ENCODE measurements at places on chromosomes 2 and 18. TPM values are rescaled to one million over a fixed set of nuclear protein-coding genes. Genes with fewer than 3 reads are reported as not detected.

DNA sequence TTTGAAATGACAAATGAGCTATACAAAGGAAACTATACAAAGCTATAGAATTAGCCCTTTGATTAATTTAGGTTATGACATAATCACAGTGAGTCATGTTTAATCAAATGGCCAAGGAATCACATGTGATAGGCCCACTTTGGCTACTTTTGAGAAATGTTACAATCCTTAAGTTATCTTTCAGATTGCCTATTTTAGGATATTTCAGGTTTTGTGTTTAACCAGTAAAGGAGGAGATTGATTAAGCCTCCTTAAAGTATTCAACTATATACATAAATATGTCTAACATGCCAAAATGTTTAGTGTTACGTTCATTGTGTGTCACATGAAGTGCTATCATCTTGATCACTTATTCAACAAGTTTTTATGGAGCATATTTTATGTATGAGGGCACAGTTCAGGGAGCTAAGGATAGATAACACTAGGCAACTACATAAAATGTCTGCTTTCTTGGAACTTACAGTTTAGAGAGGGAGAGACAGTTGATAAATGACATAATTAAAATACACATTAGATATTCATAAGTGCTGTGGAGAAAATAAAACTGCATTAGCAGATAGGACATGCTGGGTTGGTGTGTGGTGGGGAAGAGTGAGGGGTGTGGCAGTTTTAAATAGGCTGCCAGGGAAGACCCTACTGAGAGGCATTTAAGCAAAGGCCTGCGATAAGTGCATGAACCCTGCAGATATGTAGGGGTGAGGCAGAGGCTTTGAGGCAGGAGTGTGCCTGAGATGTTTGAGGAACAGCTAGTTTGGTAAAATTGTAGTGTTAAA is 77.2 kb downstream of the LTBP1 start:
- no peak for DNase-seq

GRCh38 chr2:172196768-172197431 is 94.2 kb upstream of the DLX2 start:
- DNase-seq = no peak

- no peak for DNase-seq
Measured at GRCh38 chr2:86107031-86107430, 996 bp downstream of the PTCD3 start.

DNA sequence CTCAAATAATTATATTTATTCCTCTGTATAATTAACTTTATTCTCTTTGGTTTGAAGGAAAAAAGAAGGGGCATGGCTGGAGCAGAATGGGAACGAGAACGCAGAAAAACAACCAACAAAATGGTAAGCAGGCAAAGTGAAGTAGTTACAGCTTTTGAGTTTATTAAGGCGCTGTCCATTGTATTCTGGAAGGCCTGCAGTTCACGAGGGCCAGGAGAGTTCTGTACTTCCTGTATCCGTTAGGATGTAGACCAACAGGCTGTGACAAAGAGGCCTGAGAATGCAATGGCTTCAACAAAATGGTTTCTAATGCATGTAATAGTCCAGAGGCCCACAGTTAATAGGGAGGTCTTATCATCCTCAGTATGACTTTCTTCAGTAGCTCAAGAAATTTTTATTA is 32.5 kb upstream of the SP100 start:
- no peak for DNase-seq

CDH7 gene
- total RNA-seq = 0.05 TPM

RSAD2 gene
- total RNA-seq = 4.8 TPM

DNA sequence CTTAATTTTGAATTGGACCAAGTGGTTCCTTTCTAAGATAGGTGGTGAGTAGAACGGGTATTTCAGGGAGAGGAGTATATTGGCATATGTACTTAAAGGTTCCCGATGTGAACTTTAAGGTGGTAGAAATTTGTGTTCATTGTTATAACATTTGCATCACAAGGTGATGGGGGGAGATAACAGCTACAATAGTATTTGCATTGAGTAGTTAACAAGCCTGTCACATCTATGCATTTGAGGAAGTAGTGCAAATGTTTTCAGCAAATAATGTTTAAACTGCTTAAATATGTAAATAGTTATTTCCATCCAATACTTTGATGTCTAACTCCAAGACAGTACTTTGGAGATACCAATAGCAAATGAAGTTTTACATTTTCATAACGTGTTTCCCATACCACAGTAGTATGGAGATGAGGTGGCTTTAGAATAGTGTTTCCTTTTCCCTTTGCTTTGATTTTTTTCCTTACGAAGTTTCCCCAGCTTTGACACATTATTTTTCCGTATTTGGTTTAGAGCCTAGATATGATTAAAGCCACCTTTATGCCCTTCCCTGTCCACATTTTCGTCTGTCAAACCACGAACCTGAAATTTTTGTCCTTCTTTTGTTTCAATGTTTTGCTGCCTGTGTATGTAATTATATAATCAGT is 46.6 kb downstream of the VAPA start:
- no peak for DNase-seq

REG1B gene
- total RNA-seq = not detected

RIT2 gene
- total RNA-seq = not detected

LYPD1 gene
- not detected for total RNA-seq

DNA sequence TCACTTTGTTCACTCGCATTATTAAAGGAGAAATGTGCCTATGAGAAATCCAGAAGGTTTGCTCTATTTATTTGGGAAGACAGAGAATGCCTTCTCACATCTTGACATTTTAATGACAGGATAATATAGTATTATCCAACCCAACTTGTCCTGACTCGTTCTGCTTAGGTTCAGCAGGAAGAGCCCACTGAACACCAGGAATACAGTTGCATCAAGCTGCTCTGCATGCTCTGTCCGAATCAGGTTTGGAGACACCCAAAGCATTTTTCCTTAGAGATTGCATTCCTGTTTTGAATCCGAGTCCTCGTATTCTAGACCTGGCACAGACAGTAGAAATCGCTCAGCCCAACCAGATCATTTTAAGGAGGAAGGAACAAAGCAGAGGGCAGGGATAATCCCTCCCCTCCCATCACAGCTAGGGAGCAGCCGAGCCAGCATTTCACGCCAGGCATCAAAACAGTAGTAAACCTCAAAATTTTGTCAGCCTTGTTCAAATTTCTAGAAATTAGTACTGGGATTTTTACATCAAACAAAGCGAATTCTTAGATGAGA is 837.4 kb upstream of the ID2 start:
- DNase-seq = no peak

GRCh38 chr2:207164006-207164831 is 1.5 kb downstream of the KLF7 start:
- DNase-seq = peak; percentile 73

- no peak for DNase-seq
Measured at GRCh38 chr2:20744366-20745335, 77.7 kb downstream of the GDF7 start.

DNA sequence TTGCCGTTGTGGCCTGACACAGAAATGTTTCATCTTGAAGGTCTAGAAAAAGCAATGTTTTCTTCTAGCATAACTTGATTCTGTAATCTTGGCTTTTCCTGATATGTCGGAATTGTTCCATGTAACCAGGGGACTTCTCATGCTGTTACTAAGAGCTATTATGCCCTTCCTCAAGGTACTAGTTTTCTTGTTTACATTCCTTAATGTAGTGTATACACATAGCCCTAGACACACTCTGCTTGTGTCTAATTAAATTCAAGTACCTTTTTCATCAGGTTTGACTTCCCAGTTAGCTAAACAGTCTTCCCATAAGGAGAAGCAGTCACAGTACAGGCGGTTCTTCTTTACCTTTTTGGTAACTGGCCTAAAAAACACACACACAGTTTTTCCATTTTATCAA is 122.8 kb upstream of the MSH6 start:
- no peak for DNase-seq

- DNase-seq = no peak
Measured at GRCh38 chr2:202642567-202642966, 7.8 kb downstream of the FAM117B start.

ILKAP gene
- total RNA-seq = 26.7 TPM

RAD51AP2 gene
- total RNA-seq = 0.10 TPM

GRCh38 chr2:229254206-229254605 is 16.9 kb downstream of the PID1 start:
- no peak for DNase-seq

- DNase-seq = no peak
Measured at GRCh38 chr2:197310987-197311420, 424 bp upstream of the ANKRD44 start.

GALNT14 gene
- 0.45 TPM for total RNA-seq

LYPD6B gene
- not detected for total RNA-seq

MSTN gene
- not detected for total RNA-seq

All from left ventricle myocardium superior (tissue), 1 donor.